Fibroblast of skin of right quadriceps (primary cell): ENCODE measurements at places on chromosomes 5 and 9.

GRCh38 chr5:60674251-60675069 is 25.5 kb downstream of the DEPDC1B start:
- DNase-seq: peak; percentile 12

DNA sequence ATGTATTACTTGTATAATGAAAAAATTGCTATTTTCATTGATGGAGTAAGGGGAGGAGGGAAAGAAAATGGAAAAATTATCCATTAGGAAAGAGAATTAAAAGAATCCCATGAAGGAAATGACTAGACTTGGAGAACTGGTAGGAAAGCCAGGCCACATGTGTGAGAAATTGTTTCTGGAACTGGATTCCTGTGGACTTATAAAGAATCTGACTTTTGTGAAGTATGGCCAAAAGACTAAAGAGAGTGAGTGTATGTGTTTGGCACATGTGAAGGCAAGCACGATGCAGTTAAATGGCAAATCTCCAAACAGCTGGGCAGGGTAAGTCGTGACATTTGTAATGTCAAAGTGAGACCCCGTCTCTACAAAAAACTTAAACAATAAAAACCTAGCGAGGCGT is 89.4 kb downstream of the MTX3 start:
- no peak for DNase-seq

- no peak for DNase-seq
Measured at GRCh38 chr5:85931220-85931619, 686.5 kb upstream of the COX7C start.

DNA sequence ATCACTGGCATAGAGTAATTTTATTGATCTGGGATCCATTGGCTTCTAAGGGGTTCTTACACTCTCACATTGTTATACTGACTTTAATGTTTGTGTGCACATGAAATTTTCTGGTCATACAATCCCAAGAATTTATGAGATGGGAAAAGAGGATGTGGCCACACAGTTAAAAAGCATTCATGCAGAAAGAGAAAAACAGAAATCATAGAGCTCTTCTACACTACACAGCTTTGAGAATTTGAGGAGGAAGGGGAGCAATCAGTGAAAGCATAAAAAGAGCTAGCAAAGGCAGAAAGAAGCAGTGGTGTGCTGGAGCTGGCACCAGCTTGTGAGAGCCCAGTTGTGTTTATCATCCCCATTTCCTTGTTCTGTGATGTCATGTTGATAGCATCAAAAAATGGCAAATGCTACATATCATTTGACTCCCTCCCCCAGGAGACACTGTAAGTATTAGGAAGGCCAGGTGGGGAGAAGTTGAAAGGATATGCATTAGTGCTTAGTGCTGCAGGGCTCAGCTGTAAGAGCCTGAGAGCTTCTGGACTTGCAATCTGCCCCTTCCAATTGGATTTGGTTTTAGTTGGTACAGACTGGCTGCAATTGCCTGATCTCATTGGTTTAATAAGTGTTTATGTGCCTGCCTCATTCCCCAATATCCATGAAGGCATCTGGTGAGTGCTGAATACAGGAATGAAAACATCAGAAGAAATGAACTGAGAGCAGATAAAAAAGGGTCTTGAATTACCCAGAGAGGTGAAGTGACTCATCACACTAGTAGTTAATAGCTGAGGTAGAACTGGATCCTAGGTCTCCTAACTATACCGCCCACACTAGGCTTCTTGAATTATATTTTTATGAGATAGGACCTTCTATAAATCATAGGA is 30.9 kb downstream of the RHOBTB3 start:
- DNase-seq: peak; percentile 77

- DNase-seq: no peak
Measured at GRCh38 chr9:134138292-134138691, 2.4 kb downstream of the WDR5 start.

- no peak for DNase-seq
Measured at GRCh38 chr5:151509836-151510235, 62.4 kb downstream of the SLC36A1 start.
